ENCODE measurements at places on chromosomes 1 and 21.

GRCh38 chr21:36627242-36627641, 71.7 kb upstream of the SIM2 start:
- DNase-seq = no peak

DNA sequence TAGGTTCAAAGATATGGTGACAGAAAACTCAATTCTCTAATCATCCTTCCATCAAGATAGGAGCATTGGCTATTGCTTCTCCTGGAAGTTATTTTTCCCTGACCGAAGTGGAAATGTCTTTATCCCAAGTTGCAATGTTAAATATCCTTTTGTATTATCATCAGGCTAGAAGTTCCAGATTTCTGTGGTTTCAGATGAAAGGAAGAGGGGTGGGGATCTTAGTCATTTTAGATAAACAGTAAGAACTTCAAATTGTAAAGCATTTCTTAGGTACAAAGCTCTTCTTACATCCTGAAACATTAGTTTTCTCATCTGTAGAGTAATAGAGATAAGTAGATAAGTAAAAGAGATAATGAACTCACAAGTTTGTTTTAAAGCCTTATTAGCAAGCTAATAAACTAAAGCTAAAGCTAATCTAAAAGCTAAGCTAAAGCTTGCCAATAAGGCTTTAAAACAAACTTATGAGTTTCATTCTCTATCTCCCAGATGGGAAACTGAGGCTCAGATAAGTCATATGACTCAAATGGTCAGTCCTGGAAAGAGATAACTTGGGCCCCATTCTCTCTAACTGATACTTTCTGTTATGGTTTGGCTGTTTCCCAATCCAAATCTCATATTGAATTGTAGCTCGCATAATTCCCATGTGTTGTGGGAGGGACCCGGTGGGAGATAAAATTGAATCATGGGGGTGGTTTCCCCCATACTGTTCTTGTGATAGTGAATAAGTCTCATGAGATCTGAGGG, 99.2 kb upstream of the KCNK2 start:
- DNase-seq = no peak

DNA sequence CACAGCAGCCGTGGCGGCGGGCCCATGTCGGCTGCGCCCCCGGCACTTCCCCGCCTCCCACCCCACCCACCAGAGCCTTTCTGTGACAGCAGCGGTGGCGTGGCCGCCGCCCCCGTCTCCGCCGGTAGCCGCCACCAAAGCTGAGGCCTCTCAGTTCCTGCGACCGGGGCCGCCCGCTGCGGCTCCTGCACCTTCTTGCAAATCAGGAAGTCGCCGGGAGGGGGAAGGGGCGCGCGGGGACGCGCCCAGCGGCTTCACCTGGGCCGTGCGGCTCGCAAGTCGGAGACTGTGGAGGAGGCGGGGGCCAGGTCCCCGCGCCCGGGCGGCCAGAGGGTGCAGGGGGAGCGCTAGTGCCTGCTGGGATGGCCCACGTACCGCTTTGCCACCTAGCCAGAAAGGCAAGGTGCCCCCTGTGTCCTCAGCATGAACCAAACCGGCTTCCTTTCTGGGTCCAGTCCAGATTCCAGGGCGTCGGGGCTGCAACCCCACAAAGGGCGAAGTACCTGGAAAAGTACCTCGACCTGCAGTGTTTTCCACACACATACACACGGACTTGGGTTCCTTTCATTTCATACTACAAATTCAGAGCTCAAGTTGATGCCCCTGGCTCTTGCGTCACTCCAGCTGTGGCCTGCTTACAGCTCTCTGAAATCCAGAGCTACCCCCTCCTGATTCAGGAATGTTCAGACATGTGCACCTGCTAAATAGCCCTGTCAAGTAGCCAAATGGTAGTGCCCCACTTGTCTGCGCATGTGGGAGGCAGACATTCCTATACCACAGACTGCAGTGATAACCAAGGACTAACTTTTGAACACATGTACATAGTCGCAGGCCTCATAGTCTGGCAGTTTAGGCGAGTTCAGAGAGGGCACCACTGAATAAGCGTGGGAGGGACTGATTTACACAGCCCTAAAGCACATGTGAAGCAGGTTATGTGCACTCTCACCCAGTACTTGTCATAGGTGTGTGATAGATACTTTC, at the start of gene DENND1B:
DENND1B (minus strand) TSS at position 199 of the 981 bp plus-strand sequence. CDS start 325 bp downstream, outside the sequence.
- peak; percentile 74 for DNase-seq

DNA sequence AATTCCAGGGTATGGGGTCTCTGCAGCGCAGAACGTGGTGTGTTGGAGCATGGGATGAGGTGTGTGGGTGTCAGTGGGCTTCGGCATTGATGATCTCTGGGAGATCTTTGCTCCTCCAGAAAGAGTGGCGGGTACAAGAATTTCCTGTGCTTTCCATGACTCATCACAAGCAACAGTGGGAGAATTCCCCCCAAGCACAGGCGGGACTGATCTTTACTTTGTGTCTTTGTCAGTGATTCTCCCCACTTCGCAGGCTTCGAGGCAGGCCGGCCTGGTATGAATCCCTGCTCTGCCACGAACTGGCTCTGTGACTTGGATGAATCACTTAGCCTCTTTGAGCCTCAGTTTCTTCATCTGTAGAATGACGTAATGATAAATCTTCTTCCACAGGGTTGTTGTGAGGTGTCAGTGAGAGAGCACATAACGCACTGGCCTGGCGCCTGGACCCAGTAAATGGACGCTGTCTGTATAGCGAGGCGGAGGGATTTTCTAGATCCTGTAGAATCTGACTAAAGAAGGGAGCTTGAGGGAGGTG, 2.0 kb downstream of the OPRD1 start:
- DNase-seq = no peak

DNA sequence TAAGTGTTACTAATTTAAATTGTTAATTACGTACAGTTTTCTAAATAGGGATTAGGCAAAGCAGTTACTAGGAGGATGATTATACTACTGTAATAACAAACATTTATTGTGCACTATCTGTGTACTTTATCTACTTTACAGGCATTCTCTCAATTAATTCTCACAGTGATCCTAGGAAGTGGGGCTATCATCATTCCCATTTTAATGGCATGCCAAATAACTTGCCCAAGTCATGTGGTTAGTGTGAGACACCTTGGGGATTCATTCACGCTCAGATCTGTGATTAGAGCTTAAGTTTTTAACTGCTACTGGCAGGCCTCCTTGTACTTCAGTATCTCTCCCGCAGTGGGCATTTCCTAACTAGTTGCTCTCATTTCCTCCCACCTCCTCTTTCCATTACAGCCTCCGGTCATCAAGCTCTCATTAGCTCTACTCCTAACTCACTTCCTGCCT, 11.5 kb downstream of the PHLDA3 start:
- no peak for DNase-seq

DNA sequence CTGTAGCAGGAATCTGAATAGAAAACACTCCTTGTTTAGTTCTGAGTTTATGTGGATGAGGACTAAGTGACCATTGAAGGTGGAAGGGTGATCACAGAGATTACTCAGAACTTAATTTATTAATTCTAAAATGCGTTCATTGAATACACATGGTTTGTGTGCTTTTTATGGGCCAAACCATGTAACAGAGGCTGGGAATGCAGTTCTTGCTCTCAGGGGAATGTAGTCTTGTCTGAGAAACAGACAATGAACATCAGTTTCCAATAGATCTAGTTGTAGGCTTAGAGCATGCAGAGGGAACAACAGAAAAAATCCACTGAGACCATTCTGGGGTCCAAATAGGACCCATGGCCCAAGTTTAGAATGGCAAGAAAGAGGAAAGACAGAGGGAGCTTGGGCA, 46.1 kb downstream of the ITSN1 start:
- DNase-seq = no peak

- no peak for DNase-seq
Measured at GRCh38 chr1:180675586-180675985, 43.8 kb downstream of the XPR1 start.

DNA sequence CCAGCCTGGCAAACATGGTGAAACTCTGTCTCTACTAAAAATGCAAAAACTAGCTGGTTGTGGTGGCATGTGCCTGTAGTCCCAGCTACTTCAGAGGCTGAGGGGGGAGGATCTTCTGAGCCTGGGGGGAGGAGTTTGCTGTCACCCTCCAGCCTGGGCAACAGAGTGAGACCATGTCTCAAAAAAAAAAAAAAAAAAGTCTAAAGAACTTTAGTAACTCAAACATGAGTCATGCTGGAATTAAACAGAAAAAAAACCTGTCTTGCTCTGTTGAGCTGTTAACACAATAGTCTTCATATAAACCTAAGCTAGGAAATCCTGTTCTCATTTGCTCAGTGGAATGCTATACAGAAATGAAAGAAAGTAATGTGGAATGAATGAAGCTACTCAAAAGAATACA, 16.7 kb upstream of the DISP1 start:
- DNase-seq = no peak

- no peak for DNase-seq
Measured at GRCh38 chr1:24759492-24759891, 14.2 kb downstream of the CLIC4 start.

- DNase-seq = no peak
Measured at GRCh38 chr1:88740784-88741183, 56.7 kb downstream of the PKN2 start.

DNA sequence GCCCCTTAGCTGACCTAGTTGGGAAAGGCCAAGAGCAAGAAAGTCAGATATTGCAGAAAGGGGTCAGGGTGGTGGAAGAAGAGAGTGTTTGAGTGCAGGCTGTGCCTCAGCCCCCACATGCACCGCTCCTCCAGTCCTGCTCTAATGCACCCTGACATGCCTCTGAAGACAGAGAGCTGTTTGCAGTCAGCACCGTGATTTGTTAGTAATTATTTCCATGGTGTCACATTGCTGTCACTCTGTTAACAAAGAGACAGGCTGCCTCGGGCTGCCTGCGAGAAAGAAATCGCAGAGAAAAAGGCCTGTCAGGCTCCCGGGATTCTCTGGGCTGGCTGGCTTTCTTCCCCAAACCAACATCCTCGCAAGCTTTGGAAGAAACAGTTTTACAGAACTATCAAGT, 58.3 kb downstream of the ERI3 start:
- no peak for DNase-seq

DNA sequence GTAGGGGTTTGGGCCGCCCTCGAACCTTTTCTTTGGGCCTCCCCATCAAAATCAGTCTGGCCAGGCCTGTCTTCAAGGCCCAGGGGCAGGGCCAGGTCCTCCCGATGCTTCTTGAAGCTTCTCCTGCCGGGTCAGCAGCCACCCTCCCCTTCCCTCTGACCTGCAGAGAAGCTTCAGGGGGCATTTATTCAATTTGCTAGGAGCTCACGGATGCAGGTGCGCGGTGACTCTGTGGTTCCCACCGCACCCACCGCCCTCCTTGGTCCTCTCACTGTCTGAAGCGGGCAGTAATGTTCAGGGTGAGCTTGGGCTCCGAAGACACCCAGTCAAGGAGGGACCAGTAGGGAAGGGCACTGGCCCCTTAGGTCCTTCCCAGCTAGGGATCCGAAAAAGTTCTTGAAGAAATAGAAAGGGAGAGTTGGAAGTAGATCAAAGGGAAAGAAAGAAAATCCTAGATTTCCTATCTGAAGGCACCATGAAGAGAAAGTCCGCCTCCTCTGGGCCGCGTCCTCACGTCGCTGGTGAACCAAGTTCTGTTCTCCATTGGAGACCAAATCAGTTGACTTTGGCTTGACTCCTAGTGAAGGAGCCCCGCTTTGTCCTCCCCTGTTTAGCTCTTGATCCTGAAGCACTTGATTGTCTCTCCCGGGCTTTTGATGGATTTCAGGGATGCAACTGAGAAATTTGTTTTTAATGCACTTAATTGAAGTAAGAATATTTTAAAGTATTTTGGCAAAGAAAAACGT, 8.7 kb upstream of the RNU1-2 start:
- no peak for DNase-seq

- DNase-seq = no peak
Measured at GRCh38 chr1:221164029-221164428, 284.8 kb downstream of the HLX start.
